ENCODE measurements at places on chromosomes 6 and 20. TPM values are rescaled to one million over a fixed set of nuclear protein-coding genes. Genes with fewer than 3 reads are reported as not detected.

GGTLC1 gene
- not detected for total RNA-seq

CEBPB gene
- 132 TPM for total RNA-seq

SYCP2L gene
- not detected for total RNA-seq

TFAP2C gene
- not detected for total RNA-seq

APCDD1L gene
- 17.5 TPM for total RNA-seq

RAD21L1 gene
- total RNA-seq, result not detected

ADRM1 gene
- total RNA-seq, result 94.4 TPM

C20orf144 gene
- 0.44 TPM for total RNA-seq

MAN1A1 gene
- total RNA-seq, result 123 TPM

MROH8 gene
- 3.6 TPM for total RNA-seq

SLC17A1 gene
- not detected for total RNA-seq

WFDC10B gene
- total RNA-seq, result not detected

EPM2A gene
- 9.1 TPM for total RNA-seq

HLA-DRB5 gene
- 0.15 TPM for total RNA-seq

RNF5 gene
- 17.5 TPM for total RNA-seq

TP53INP2 gene
- total RNA-seq, result 4.5 TPM

Data from smooth muscle cell of trachea (primary cell).